CD4-positive, alpha-beta T cell treated with Interleukin-2 at 100 ng/mL for 4 hours (primary cell): ENCODE measurements at places on chromosomes 4 and X.

GRCh38 chr4:173448608-173449379 lies 49.9 kb upstream of the SCRG1 start:
- DNase-seq: no peak

GRCh38 chrX:133538148-133538547 lies 122.9 kb upstream of the GPC4 start:
- no peak for DNase-seq

DNA sequence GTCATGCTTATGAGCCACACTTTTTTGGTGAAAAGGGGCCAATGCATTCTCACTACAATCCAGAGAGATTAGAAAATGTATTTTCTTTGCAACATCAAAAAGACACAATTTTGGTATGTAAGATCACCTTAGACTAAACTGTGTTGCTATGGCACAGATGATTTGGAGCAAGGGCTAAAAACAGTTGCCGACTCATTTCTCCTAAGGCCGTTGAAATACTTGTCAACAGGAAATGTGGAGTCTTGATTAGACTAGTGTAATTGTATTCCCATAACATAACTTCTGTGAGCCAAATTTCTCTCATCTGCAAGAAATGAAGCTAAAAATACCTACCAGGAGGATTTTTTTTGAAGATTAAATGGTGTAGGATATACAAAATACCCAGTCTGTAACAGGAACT lies 2547.7 kb downstream of the ARAP2 start:
- DNase-seq: no peak

GRCh38 chr4:176137631-176138030 lies 57.8 kb downstream of the SPATA4 start:
- DNase-seq: no peak

DNA sequence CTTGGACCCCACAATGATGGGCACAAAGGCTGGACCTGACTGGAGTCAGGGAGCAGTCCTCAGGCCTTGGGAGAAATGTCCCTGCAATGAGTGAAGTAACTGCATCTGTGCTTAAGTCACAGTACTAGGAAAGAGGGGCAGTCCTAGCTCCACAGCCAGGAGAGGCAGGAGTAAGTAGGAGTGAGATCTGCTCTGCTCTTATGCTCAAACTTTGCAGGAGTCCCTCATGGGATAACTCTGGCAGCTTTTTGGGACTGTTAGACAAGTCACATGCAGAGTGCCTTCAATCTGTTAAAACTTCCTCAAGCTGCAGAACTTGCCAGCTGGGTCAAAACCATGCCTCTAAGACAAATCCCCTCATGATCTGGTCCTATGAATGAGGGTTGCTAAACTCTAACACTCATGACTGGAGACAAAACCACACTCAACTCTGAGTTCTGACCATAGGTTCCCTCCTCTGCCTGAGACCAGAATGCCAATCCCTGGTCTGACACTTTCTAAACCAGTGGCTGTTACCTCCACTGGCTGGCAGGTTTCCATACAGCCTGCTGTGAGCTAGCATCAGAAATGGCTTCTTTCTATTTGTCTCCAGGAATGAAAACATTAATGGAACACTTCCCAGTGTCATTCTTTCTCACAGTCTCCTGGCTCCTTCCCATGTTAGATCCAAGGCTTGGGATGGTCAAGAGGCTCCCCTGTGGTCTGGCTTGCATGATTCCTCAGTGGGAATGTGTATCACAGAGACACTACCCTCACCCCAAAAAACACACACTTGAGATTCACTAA lies 819.3 kb downstream of the PCDH7 start:
- DNase-seq: no peak

GRCh38 chrX:368811-369562 lies 17.7 kb downstream of the PPP2R3B start:
- DNase-seq: no peak

GRCh38 chrX:48776818-48777439 lies 9.5 kb upstream of the GATA1 start:
- no peak for DNase-seq

- no peak for DNase-seq
Measured at GRCh38 chr4:140968371-140968770, 164.9 kb downstream of the RNF150 start.

DNA sequence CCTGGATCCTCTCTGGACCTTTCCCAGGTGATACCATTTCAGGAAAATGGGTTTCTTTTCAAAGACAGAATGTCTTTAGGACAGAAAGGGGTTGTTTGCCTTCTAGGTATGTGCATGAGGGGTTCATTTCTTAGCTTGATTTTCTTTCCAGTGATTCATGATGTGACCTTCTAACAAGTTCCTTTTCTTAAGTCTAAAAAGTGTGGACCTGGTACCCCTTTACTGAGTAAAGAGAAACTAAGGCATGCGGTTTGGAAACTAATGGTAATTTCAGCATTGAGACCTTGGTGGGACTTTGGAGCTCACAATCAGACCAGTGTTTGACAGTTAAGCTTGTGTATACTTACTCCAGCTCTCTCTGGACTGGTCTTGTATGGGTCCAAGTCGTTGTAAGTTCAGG lies 8.7 kb downstream of the ENOPH1 start:
- DNase-seq: no peak

DNA sequence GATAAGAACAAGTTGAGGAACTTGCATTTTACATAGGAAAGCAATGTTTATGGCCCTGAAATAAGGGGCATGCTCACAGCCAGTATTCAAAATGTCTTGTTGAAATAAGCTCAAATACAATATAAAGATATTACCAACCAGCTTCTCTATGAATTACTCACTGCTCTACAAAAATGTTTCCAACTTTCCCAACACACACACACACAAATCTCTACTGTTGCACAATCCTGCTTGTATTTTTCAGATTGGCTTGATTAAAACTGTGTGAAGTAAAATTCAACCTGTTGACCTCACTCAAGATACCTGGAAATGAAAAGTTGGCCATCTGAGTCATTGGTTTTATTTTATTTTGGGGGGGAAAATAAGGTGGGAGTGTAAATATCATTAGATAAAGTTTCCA lies 128.6 kb downstream of the CHIC2 start:
- no peak for DNase-seq

GRCh38 chr4:147103403-147103946 lies 157.8 kb upstream of the TTC29 start:
- DNase-seq: no peak

DNA sequence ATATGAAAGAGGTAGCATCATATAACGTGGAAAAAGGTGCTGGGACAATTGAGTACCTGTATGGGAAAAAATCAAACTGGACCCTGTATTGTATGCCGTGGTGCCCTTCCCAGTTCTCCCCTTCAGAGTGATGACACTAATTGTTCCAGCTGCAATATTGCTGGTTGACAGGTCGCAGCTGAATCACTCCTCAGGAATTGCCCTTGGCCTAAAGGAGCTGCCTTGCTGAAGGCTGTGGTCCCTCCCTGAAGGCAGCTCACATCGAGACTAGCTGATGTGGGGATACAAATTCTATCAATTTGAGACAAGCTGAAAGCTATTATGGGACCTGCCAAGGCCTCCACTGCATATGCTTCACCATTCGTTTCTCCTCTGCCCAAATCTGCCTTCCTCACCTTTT lies 39.3 kb upstream of the CXCL8 start:
- DNase-seq: no peak

DNA sequence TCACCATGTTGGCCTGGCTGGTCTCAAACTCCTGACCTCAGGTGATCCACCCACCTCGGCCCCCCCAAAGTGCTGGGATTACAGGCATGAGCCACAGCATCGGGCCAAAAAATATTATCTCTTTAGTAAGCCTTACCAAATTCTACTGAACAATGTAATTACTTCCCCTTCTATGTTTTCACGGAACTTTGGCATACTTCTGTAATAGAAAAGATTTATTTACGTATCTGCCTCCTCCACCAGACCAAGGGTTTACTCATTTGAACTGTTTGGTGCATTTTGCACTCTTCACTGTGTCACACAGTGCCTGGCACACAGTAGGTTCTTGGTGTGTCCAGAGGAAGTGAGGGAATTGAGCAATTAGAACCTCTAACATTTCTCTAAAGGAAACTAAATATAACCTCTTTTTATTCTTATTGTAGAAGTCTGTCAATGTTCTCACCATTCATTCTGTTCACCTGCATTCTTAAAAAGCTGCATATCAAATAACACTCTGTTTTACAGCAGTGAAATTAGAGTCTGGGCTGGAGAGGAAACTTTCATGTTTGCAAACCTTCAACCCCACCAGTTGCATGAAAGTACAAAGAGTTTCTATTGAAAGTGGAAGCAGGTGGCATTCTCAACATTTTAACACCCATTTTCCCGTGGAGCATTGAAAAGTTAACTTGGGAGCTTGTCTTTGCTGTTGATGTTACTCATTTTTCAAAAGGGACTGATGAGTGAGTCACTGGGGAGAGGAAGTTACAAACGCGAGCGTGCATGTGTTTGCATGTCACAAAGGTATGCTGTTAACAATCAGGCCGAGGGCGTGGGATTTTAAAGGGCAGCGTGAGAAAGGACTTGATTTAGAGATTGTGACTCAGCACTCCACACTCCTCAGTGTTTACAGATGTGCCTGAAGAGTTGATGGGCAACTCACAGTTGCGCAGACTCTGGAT lies 314.1 kb downstream of the STK32B start:
- no peak for DNase-seq

DNA sequence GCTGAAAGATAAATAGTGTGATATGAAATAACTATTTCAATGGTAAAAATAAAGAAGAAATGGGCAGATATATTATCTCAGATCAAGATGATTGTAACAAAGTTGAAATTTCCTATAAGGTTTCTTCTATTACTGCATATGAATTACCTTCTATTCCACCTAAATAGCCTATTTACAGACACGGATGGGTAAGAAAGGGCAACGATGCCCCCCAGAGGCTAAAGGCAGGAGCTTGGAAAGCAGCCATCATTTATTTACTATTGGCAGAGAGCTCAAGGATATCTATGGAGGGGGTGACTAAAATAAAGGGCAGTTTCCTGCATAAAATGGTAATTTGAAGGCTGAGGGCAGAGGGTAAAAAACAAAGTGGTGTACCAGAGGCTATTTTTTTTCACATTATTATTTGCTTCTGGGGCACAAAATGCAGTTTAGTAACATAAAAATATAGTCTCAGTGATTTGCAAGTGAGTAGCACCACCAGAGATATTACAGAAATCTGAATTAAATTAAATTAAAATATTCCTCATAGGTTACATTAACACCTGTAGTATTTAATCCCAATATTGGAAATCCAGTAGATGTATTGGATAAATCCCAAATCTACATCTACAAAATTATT lies 123.1 kb downstream of the BTC start:
- DNase-seq: peak; percentile 52

DNA sequence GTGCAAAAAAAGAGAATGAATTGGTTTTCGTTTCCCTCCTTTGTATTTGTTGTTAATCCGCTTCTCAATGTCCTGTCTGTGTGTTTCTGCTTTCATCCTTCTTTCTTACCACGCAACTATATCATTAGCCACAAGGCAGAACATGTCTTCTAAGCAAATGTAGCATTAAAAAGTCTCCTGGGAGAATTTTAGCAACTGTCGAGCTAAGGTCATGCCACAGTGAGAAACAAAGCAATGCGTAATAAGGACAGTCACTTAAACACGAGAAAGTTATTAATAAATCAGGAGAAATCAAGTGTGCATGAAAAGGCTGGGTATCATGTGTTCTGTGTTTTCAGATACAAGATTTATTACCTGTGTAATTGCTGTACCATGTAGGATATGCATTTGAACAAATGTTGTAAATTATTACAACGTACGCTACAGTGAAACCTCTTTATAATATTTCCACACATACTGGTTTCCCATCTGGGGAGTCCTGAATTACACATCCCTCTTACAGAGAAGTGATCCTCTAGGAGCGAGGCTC lies 890.8 kb downstream of the TRIML1 start:
- no peak for DNase-seq

- no peak for DNase-seq
Measured at GRCh38 chrX:110428144-110428543, 69.5 kb downstream of the RTL9 start.

DNA sequence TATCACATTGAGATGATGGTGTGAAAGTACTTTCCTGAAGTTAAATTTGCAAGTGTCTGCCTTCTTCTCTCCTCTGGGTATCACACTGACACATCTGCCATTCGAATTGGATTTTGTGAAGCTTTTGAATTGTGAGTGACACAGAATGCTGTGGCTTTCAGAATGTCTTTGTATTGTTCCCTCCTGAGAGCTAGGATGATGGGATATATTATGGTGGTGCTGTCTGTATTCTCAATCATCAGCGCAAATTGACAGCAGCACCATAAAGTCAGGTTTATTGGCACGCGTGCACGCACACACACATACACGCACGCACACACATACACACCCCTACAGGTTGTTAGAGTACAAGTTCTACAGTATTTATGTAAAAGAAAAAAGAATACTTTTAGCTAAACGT lies 143.3 kb downstream of the AWAT2 start:
- DNase-seq: no peak

DNA sequence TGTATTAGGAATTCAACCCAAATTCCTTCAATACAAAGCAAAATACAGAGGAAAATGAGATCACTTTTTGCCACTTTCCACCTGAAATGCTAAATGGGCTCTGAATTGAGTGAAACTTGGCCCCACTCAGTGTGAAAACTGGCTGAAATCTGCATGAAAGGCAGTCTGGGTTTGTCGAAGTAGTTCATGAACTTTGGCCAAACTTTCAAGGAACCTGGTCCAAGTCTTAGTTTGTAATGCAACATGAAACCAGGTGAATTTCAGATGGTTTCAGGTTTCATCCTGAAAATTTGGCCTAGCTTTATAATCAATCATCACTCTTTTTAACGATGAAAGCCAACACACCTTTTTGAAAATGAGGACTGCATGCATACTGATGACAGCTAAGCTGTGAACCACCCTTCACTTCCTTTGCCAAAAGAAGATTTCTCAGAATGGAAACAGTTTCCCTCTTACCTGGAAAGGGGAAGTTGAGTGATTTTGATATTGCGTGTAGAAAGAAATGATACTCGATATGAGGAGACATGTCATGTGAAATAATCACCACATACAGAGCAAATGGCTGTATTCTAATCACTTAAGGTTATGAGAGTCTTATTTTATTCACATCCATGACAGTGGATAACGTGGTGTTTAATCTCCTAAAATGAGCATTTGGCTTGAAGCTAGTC lies 209.9 kb upstream of the ETNPPL start:
- peak; percentile 16 for DNase-seq

- no peak for DNase-seq
Measured at GRCh38 chr4:188143731-188144130, 4.5 kb downstream of the TRIML1 start.

- no peak for DNase-seq
Measured at GRCh38 chrX:135087867-135088266, 32.5 kb downstream of the ETDB start.

GRCh38 chr4:150342945-150343344 lies 239.0 kb upstream of the MAB21L2 start:
- no peak for DNase-seq

DNA sequence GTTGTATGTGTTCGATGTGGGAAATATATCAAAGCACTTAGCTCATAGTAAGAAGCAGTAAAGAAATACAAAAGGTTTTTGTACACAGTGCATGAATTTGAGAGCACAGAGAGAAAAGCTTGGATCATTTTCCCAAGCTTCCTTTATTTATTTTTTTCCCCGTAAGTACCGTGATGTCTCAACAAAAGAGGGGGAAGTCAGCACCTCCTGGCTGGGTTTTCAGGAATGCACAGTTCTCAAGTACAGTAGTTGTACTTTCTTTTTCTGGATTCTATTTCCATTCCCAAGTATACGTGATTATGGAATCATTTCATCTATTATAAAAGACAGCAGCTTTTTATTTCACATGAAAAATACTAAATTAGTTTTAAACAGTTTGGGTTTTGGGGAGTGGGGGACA lies 171.5 kb upstream of the EDNRA start:
- DNase-seq: no peak
